Activated CD8-positive, alpha-beta T cell treated with anti-CD3 and anti-CD28 coated beads for 36 hours (primary cell): ENCODE measurements at places on chromosomes 11 and 22. TPM values are rescaled to one million over a fixed set of nuclear protein-coding genes. Genes with fewer than 3 reads are reported as not detected.

GRCh38 chr11:108221371-108221770 is 1.1 kb downstream of the NPAT start:
- peaks cover 43% of the 10 kb centered on the region for H3K4me1 ChIP-seq
- peaks cover 46% of the 10 kb centered on the region for H3K36me3 ChIP-seq
- no peak for DNase-seq
- H3K27ac ChIP-seq: no peak overlapping the region
- no peaks in the 10 kb centered on the region for H3K27me3 ChIP-seq

DNA sequence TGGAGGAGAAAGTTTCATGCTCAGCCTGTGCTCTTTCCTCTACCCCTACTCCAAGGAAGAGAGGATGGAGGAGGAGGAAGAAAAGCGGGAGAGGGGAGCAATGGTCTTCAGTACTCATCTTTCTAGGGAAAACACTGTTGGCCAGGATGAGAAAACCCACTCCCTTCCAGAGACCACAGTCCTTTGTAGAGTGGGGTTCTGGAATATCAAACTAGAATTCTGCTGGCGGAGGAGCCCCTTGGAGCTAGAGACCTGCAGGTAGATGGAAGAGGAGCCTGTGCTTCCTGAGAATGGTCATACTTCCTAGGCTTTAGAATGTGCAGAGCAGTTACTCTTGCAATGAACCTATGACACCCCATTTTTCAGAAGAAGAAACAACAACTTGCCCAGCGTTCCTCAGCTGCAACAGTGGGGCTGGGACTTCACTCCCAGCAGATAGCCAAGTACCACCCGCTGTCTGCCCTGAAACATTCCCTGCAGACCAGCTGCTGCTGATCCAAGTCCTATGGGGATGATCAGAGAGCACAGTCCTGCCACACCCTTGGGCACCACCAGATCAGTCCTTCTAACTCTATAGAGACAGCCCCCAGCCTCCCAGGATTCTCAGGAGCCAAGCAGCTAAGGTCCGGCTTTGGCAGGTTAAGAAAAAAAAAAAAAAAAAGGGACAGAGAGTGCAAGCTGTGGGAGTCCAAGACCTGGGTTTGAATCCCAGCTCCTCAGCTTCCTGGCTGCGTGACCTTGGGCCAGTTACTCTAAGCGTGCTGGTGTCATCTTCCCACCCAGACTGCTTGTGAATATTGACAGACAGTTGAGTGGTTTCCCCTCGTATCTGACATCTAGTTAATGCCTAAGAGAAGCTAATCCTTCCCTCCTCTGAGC is 664 bp downstream of the PTGDR2 start:
- peaks cover 24% of the 10 kb centered on the region for H3K36me3 ChIP-seq
- no peak overlapping the region for H3K27ac ChIP-seq

DNA sequence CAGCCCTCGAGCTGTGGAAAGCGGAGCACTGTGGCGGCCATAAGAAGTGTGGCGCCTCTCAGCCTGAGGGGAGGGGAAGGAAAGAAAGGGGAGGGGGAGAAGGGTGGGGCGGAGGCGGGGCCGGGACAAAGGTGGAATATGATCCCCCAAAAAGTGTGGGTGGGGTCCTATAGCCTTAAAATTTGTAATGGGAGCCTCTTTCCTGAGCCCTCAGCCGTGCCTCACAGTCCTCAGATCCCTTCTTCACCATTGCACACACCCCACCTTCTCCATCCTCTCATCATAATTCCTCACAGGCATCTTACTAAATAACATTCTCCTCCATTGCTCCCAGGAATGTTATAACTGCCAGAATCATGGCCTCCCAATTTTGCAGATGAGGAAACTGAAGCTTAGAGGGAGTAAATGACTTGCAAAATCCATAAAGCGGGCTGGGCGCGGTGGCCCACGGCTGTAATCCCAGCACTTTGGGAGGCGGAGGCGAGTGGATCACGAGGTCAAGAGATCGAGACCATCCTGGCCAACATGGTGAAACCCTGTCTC is 600 bp upstream of the RAB6A start:
- peak overlapping the region; percentile 94 for H3K27ac ChIP-seq
- DNase-seq: no peak
- peak overlapping the region; percentile 87 for H3K4me3 ChIP-seq

GRCh38 chr22:40826984-40827741 is 8.0 kb upstream of the SLC25A17 start:
- no peak overlapping the region for H3K4me3 ChIP-seq
- H3K36me3 ChIP-seq: peaks cover 24% of the 10 kb centered on the region
- H3K27ac ChIP-seq: no peak overlapping the region
- DNase-seq: no peak
- no peaks in the 10 kb centered on the region for H3K4me1 ChIP-seq

GRCh38 chr11:93564895-93565294 is 21.7 kb upstream of the SMCO4 start:
- no peaks in the 10 kb centered on the region for H3K36me3 ChIP-seq
- H3K4me3 ChIP-seq: no peak overlapping the region
- H3K4me1 ChIP-seq: no peaks in the 10 kb centered on the region
- no peak for DNase-seq
- peaks cover 2% of the 10 kb centered on the region for H3K27me3 ChIP-seq

GRCh38 chr11:68684385-68685356 is at the start of gene GAL:
Gene GAL (plus strand): TSS chr11:68684544. CDS start chr11:68684924, 380 bp downstream.
- no peaks in the 10 kb centered on the region for H3K36me3 ChIP-seq
- peak; percentile 23 for DNase-seq
- H3K4me1 ChIP-seq: peaks cover 5% of the 10 kb centered on the region

DNA sequence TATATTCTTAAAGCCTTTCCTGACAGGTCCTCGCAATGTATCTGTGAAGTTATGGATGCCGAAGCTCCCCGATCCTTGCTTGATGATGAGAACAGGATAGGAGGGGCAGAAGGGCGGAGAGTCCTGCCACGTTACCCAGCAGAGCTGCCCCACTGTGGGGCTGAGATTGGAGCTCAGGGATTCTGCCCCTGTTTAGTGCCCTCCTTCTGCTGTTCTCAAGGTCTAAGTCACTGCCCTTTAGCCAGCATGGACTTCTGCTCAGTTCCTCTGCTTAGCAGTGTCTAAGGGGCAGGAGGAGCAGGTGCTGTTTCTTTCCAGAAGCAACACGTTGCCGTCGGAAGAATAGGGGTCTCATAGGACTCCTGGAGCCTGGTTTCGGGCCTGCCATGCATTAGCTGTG is 164.2 kb upstream of the B3GAT1 start:
- H3K4me1 ChIP-seq: no peaks in the 10 kb centered on the region
- no peak overlapping the region for H3K4me3 ChIP-seq
- H3K27me3 ChIP-seq: peaks cover 7% of the 10 kb centered on the region
- no peak overlapping the region for H3K27ac ChIP-seq
- no peak for DNase-seq
- H3K36me3 ChIP-seq: no peaks in the 10 kb centered on the region

Gene C22orf31
- not detected for total RNA-seq
